Activated naive CD8-positive, alpha-beta T cell treated with anti-CD3 and anti-CD28 coated beads, Interleukin-2, amount 10 ng/mL, durations not matched to agents 7 days and 5 days (primary cell): ENCODE measurements at places on chromosomes 7 and 10.

DNA sequence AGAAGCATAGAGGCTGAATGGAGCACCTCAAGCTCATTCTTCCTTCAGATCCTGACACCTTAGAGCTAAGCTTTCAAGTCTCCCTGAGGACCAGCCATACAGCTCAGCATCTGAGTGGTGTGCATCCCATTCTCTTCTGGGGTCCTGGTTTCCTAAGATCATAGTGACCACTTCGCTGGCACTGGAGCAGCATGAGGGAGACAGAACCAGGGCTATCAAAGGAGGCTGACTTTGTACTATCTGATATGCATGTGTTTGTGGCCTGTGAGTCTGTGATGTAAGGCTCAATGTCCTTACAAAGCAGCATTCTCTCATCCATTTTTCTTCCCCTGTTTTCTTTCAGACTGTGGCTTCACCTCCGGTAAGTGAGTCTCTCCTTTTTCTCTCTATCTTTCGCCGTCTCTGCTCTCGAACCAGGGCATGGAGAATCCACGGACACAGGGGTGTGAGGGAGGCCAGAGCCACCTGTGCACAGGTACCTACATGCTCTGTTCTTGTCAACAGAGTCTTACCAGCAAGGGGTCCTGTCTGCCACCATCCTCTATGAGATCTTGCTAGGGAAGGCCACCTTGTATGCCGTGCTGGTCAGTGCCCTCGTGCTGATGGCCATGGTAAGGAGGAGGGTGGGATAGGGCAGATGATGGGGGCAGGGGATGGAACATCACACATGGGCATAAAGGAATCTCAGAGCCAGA, 31.0 kb downstream of the PRSS2 start:
- peaks cover 70% of the 10 kb centered on the region for H3K36me3 ChIP-seq
- no peak for DNase-seq
- peak overlapping the region; percentile 94 for H3K4me3 ChIP-seq
- no peaks in the 10 kb centered on the region for H3K27me3 ChIP-seq
- H3K27ac ChIP-seq: peak overlapping the region; percentile 99
- peaks cover 79% of the 10 kb centered on the region for H3K4me1 ChIP-seq

- H3K4me1 ChIP-seq: peaks cover 7% of the 10 kb centered on the region
- H3K4me3 ChIP-seq: no peak overlapping the region
- H3K27ac ChIP-seq: no peak overlapping the region
- DNase-seq: no peak
- peaks cover 78% of the 10 kb centered on the region for H3K36me3 ChIP-seq
- no peaks in the 10 kb centered on the region for H3K27me3 ChIP-seq
Observed at GRCh38 chr10:133412381-133412711, 12.1 kb downstream of the SPRN start.

DNA sequence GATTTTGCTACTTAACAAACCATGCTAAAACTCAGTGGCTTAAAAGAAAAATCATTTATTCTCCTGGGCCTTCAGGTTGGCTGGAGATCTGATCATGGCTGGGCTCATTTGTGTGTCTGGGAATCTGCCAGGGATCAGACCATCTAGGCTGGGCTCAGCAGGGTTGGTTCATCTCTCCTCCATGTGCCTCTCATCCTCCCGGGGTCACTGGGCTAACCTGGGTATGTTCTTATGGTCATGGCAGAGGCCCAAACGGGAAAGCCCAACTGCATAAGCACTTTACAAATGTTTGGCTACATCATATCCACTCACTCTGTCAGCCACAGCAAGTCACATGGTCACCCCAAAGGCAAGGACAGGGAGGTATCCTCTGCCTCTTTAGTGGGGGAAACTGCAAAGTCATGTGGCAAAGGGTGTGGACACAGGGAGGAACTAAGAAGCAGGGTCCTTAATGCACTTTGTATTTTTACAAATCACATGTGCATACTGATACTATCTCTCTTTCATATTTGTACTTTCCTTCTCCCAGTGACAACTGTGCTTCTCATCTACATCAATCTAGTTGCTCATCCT, 231.4 kb downstream of the BUB3 start:
- H3K4me3 ChIP-seq: no peak overlapping the region
- no peaks in the 10 kb centered on the region for H3K4me1 ChIP-seq
- H3K36me3 ChIP-seq: no peaks in the 10 kb centered on the region
- no peaks in the 10 kb centered on the region for H3K27me3 ChIP-seq
- H3K27ac ChIP-seq: no peak overlapping the region

DNA sequence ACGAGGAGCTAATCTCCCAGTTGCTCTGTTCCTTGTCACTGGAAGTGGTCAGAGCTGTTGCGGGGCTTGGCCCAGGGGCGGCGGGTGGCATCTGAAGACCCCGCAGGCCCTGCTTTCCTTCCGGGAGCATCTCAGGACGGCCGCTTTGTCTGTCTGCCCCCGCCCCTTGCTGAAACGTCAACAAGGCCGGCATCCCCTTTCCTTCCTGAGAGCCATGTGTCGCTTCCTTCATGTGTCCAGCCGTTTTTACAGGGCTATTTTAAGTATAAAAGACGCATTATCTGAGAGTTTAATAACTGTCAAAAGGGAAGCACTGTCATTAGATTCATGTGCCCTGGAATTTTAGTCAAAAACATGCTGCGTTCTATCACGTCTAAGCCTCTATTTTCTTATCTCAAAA, 110.4 kb downstream of the CUX1 start:
- no peak for DNase-seq
- H3K4me1 ChIP-seq: no peaks in the 10 kb centered on the region
- no peak overlapping the region for H3K27ac ChIP-seq
- peaks cover 7% of the 10 kb centered on the region for H3K36me3 ChIP-seq
- no peaks in the 10 kb centered on the region for H3K27me3 ChIP-seq
